ENCODE measurements at places on chromosomes 6 and 20.

DNA sequence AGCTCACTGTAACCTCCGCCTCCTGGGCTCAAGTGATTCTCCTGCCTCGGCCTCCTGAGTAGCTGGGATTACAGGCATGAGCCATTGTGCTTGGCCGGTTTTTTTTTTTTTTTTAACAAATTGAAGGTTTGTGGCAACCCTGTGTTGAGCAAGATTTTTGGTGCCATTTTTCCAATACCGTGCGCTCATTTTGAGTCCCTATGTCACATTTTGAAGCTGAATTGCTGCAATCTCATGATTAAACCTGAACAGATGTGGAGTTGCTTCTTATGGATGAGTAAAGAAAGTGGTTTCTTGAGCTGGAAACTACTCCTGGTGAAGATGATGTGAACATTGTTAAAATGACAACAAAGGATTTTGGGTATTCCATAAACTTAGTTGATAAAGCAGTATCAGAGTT is 16.6 kb downstream of the SASH1 start:
- no peak for DNase-seq

DNA sequence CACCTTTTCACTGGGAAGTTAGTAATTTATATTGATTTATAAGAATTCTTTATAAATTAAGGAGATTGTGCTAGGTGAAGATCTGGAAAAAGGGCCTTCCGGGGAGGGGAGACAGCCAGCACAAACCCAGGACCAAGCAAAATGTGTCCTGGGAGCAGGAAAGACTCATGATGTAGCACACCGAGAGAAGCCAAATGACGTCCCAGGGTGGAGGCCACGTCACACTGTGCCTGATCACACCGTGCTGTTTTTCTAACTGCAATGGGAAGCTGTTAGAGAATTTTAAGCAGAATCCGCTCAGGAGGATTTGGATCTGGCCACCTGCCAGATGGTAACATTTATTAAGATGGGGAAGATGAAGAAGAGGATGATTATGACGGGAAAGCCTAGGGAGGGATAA is 72.7 kb upstream of the AKAP12 start:
- DNase-seq: no peak

DNA sequence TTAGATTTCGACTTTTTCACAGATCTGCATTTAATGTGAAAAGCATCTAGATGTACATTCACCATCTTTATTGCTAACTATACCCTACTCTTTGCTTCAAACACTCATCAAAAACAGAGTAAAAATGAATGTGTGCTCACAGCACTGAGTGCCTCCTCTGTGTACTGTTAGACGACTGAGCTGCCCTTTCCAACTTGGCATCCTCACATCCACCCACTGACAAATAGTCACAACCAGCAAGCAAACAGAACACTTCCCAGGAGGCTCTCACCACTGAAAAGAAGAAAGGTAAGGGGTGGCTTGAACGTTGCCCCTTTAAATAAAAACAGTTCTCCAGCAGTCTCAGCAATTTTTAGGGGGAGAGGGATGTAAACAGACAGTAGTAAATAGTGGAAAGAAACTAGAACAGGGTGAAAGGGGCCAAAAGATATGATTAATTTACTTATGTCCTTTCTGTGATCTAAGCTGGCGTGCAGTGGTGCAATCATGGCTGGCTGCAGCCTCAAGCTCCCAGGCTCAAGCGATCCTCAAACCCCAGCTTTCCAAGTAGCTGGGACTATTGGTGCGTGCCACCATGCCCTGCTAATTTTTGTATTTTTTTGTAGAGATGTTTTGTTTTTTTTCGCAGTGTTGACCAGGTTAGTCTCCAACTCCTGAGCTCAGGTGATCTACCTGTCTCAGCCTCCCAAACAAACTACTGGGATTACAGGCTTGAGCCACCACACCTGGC is 48.7 kb downstream of the IPCEF1 start:
- no peak for DNase-seq

- DNase-seq: no peak
These were observed 425.4 kb upstream of the HTR1E start for GRCh38 chr6:86511962-86512361.

DNA sequence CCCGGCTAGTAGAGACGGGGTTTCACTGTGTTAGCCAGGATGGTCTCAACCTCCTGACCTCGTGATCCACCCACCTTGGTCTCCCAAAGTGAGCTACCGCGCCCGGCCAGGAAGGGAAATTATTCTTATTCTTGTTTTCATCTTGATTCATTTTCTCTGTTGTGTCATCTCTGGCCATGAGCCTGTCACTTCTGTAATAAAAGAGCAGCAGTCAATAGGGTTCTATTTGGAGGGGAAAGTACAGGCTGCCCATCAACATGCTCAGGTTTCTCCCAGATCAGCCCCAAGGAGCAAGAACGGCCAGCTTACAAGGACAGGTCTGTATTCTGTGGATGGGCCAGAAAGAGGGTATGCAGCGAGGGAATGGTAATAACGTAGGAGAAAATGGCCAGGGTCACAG is 345.0 kb downstream of the PREX1 start:
- no peak for DNase-seq

DNA sequence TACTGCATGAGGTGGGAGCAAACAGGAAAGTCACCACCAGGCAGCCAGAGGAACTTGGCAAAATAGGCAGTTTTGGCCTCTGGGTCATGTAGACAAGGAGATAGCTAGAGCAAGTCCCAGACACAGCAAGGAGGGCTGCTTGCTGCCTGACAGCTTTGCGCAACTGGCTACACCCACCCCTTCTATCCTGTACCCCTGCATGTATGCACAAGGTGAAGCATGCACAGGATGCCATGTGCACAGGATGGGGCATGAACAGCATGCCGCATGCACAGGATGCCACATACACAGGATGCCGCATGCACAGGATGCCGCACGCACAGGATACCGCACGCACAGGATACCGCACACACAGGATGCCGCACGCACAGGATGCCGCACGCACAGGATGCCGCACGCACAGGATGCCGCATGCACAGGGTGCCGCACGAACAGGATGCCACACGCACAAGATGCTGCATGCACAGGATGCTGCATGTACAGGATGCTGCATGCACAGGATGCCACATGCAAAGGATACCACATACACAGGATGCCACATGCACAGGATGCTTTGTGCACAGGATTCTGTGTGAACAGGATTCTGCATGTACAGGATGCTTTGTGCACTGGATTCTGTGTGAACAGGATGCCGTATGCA is 104.9 kb upstream of the IYD start:
- peak; percentile 36 for DNase-seq

- no peak for DNase-seq
These were observed 15.3 kb downstream of the SPDEF start for GRCh38 chr6:34540841-34541240.

All from activated naive CD4-positive, alpha-beta T cell treated with anti-CD3 and anti-CD28 coated beads, Interleukin-2, amount 10 ng/mL, durations not matched to agents 7 days and 5 days (primary cell).